Activated T-cell treated with anti-CD3 and anti-CD28 coated beads for 4 hours (primary cell): ENCODE measurements at places on chromosomes 1 and 21.

- DNase-seq: no peak
Measured at GRCh38 chr1:44413740-44414139, 8.7 kb downstream of the RNF220 start.

DNA sequence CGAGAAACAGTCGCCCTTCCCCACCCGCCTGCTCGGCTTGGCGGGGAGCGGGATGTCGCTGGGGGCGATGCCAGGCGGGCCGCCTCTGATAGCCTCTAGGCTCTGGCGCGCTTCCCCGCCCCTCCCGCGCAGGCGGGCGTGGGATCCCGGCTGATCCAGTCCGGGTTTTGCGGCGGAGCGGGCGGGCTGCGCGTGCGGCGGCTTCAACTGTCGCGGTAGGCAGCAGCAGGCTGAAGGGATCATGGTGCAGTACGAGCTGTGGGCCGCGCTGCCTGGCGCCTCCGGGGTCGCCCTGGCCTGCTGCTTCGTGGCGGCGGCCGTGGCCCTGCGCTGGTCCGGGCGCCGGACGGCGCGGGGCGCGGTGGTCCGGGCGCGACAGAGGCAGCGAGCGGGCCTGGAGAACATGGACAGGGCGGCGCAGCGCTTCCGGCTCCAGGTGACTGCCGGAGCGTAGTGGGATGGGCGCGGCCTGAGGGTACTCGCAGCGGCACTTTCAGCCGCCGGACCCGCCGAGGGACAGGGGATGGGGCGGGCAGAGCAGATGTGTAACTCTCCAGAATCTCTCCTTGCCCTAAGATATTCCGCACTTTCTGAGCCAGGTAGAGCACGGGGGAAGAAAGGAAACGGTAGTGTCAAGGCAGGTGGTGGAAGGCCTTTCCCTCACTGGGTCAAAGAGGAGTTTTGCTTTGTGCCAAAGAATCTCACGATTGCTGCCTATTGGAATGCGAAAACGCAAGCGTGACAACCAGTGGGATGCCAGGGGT is at the start of gene FAAH:
Gene FAAH, plus strand, starts transcription at position 210 of the 764 bp plus-strand sequence. Its CDS starts 32 bp downstream, at position 242.
- peak; percentile 11 for DNase-seq

DNA sequence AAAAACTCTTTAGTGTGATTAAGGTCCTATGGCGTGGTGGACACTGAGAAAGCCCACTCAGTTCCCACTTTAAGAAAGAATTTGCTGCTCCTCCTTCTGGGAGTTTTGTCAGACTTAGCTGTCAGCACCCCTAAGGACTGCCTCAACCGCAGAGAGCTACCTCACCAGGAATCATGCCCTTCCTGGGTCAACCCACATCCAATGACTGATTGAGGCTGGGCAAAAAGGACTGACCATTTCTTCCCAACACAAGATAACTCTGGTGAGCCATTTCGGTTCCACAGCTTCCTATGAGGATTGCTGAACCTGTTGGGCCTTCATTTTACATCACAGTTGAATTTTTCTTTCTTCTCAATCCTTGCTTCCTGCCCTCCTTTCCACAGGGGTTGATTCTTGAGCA is 197.9 kb downstream of the NCAM2 start:
- no peak for DNase-seq

DNA sequence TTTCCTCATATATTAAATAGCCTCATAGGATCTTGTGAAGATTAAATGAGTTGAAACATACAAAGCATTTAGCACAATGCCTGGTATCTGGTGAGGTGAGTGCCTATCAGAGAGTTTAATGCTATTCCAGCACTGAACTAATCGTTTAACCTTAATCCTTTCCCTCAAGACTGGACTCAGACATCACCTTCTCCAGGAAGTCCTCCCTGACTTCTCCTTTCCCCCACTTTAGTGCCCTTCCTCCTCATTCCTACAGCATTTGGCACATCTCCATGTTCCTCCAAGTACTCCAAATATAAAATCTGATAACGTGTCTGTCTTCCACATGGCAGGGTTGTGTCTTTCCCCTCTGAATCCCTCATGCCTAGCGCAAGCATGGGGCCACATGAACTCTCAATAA is 59.8 kb downstream of the ZSCAN20 start:
- DNase-seq: no peak

DNA sequence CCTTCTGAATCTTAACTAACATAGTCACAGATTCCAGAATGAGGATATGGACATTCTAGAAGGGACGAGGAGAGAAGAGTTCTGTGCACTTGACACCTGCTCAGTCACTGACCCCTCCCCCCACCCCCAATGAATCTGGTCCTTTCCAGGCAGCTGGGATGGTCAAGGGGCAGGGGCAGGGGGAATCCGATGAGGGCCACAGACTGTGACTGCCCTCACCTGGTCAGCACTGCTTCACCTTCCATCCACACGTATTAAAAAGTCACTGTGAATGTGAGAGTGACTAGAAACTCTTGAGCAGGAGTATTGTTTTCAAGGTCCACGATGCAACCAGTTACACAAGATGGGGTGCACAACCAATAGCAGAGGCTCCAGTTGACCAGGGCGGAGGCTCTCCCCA is 9.5 kb upstream of the PRAMEF12 start:
- DNase-seq: no peak

DNA sequence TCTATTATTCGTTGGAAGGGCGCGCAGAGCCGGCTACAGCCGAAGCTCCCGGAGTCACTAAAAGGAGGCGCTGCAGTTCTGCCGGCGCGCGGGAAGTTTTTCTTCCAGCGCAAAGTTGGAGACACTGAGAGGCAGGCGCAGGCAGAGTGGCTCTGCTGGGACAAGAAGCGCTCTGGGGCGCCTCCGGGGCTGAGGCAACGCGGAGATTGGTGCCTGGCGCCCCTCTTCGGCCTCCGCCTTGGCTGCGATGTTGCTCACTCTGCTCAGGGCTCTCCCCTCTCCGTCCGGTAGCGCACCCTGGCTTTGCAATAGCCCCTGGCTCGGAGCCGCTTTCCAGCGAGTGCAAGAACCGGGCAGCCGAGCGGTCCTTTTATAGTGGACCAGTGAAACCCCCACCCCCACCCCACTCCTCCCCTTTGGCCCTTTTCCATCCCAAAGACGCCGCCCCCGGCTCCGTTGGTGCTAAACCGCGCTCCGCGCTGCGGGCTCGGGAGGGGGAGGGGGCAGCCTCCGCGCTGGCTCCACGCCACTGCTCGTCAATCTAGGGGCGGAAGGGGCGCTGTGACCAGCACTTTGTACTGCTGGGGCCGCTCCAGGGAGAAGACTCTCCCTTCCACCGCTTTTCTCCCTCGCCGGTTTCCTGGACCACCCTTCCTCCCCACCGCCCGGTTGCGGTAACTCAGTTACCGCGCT is at the start of gene ADAMTS1:
Gene ADAMTS1, minus strand, starts transcription at position 344 of the 693 bp plus-strand sequence. CDS start 455 bp downstream, outside the sequence.
- DNase-seq: no peak

GRCh38 chr1:170367615-170368014 is 164.4 kb upstream of the GORAB start:
- DNase-seq: no peak

GRCh38 chr1:31539329-31539728 is 37.0 kb upstream of the TINAGL1 start:
- no peak for DNase-seq

- DNase-seq: no peak
Measured at GRCh38 chr1:5718831-5719632, 273.2 kb downstream of the NPHP4 start.

DNA sequence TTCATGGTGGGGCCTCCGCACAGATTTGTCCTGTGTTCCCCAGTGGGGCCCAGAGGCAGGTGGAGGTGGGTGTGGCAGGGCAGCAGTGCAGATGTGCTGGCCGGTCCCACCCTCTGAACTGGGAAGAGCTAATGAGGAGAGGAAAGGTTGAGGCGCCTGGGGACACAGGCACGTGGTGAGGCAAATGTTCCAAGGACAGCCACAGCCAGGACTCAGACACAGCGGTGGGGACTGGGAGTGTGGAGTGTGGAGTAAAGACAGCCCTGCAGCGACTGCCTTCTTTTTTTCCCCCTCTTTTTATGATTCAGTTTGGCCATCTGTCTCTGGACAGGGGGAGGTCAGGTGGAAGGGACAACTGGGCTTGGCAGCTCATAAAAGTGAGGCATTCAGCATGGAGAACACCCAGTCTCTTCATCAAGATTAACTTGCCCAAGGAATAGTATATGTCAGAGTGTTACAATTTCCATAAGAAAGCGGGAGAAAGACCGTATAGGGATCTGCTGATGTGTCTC is 104.2 kb upstream of the GCLM start:
- DNase-seq: no peak

DNA sequence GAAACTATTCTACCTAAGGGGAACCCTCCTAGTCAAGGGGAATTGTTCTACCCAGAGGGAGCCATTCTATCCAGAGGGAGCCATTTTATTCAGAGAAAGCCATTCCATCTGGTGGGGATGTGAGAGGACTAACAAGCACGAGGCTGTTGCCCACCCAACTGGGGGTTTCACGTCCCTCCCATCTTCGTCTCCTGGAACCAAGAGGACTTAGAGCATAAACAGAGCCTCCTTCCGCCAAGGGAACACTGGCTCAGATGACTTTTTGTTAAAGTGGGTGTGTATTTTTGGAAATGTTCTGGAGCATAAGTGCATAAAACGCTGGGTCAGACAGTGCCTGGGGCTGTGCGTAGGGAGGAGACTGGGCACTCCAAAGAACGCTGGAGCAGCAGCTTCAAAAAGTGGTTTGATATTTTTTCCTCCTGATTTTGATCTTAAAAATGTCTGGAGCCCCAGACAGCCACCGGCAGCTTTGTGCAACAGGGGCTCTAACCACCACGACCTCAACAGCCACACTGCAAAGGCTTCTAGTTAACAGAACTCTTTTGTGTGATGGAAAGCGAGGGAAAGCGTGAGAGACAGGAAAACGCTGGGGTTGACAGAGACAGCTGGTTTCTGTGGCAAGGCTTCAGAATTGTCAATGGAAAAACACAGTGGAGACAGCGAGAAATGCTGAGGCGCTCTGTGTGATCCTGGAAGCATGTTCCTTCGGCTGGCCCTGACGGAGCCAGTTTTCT is 363.6 kb upstream of the CAMK1G start:
- DNase-seq: no peak

DNA sequence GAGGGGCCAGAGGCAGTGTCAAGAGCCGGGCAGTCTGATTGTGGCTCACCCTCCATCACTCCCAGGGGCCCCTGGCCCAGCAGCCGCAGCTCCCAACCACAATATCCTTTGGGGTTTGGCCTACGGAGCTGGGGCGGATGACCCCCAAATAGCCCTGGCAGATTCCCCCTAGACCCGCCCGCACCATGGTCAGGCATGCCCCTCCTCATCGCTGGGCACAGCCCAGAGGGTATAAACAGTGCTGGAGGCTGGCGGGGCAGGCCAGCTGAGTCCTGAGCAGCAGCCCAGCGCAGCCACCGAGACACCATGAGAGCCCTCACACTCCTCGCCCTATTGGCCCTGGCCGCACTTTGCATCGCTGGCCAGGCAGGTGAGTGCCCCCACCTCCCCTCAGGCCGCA is at the start of gene BGLAP:
Gene BGLAP, plus strand, starts transcription at position 259 of the 400 bp plus-strand sequence. Its CDS starts 48 bp downstream, at position 307.
- no peak for DNase-seq

GRCh38 chr1:84888753-84889152 is 4.3 kb downstream of the LPAR3 start:
- DNase-seq: no peak

GRCh38 chr1:168977618-168978017 is 128.9 kb upstream of the ATP1B1 start:
- DNase-seq: no peak

DNA sequence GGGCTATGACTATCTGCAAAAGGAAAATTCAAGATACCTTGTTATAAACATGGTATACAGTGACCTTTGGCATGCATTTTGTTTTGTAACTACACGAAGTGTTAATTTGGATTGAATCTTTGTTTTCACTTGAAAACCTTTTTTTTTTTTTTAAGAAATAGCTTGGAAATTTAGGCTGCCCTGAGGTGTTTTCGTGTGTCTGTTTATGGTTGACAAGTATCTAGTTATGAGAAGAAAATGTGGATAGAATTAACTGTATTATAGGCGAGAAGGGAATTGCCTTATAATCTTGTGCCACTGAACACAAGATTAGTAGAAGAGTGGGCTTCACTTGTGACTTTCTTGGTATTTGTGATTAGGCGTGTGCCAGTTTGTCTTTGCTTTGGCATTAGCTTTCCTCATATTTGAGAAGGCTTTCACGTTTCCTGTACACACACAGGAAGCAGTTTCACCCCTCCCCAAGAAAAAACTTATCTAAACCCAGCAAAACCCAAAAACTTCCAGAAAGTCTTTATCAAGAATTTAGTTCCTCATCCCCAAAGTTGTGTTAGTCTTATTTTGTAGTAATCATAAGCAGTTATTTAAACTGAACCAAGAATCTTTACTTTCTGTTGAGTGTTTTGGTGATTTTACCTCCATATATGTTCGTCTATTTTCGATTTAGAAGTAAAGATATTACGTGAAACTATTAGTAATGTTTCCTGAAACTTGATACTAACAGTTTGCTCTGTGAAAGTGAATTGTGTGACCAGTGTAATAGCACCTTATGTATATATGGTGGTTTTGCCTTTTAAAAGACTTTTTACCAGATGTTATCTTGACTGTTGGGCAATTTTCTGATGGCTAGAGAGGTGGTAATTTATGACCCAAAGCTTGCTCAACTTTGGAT is 3.8 kb downstream of the DYRK1A start:
- no peak for DNase-seq

DNA sequence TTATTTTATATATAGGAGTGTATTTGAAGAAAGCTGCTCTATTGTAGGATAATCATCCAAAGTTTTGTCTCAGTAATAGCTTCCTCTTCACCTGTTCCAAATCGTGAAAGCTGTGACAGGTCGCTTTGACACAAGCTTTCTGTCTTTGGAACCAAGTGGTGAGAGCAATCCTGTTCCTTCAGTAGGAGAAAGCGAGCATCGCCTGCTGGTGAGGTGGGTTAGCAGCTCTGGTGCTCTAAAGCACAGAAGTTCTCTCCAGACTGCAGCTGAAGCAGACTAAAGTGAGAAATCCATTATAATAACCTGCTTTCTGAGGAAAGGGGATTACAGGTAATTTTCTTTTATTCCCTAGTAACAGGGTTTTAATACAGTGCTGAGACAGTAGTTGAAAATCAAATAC is 803.8 kb downstream of the ADGRL2 start:
- DNase-seq: no peak

DNA sequence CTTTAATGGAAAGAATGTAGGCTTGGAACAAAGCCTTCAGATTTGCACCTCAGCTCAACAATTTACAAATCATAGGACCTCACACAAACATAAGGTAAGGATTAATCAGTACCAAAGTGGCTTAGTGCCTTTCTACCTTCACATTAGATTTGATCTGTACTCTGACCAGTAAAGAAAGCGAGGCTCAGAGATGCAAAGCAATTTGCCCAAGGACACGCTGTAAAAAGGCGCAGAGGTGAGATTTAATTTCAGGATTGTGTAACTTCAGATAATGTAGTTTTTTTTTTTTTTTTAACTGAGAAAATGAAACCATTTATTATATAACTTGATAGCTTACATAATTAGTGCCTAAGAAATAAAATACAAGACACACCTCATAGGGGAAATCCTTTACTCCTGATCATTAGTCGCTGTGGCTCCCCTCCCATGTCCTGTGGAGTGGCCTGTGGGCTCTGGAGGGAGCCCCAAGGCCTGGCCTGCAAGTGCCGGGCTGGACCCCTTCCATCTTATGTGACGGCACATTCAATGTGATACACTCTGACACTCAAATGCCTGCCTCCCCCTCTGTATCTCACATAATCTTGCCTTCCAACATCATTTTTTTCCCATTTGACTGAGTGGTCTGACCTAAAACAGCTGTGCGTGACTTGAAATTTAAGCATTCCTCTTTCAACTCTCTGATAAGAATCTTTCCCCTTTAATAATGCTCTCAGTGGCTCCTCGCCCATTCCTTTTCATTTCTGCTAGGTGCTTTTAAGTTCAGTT is 426.5 kb upstream of the DAB1 start:
- DNase-seq: no peak

- DNase-seq: no peak
Measured at GRCh38 chr1:90387805-90388204, 329.3 kb downstream of the BARHL2 start.
